ENCODE measurements at places on chromosomes 16 and 17. TPM values are rescaled to one million over a fixed set of nuclear protein-coding genes. Genes with fewer than 3 reads are reported as not detected.

DNA sequence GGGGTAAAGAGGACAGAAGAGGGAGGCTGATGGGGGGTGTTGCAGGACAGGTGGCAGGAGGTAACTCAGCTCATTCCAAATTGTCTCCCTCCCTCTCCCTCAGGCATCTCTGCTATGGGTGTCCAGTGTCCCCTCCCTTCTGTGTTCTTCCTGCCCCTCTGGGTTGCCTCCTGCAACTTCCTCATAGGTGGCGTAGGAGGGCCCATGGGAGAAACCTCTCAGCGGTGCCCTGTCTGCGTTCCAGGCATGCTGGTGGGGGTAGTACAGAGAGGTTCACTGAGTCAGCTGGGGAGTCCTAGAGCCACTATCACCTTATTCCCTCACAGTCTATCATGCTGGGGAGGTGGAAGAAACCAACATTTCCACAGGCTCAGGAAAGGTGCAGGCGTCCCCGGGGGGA is 14.7 kb upstream of the ODF4 start:
- H3K4me1 ChIP-seq, result no peaks in the 10 kb centered on the region
- DNase-seq, result no peak
- H3K4me3 ChIP-seq, result no peak overlapping the region
- no peaks in the 10 kb centered on the region for H3K27me3 ChIP-seq
- H3K27ac ChIP-seq, result no peak overlapping the region

DNA sequence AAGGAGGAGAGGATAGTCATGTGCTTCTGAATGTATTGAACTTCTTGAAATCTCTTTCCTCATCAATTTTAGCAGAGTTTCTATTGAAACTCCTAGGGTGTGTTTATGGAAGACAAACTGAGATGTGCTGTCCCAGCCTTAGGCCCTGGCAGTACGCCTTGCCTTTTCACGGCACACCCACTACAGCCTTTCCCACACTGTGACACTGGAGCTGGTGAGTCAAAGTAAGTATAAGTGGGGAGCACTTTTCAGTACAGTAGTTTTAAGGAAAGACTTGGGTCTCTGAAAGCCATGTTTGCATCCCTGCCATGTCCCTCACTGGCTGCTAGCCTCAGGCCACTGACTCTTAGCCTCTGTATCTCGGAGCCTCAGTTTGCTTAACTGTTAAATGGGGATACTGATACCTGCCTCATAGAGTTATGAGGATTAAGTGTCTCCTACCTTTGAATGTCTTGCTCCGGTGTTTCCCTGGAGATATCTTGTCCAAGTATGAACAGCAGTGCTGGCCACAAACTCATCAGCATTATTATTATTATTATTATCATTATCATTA is 144.7 kb upstream of the CRHR1 start:
- no peaks in the 10 kb centered on the region for H3K4me1 ChIP-seq
- H3K36me3 ChIP-seq, result peaks cover 35% of the 10 kb centered on the region
- H3K4me3 ChIP-seq, result no peak overlapping the region
- no peak for DNase-seq
- no peaks in the 10 kb centered on the region for H3K27me3 ChIP-seq

DNA sequence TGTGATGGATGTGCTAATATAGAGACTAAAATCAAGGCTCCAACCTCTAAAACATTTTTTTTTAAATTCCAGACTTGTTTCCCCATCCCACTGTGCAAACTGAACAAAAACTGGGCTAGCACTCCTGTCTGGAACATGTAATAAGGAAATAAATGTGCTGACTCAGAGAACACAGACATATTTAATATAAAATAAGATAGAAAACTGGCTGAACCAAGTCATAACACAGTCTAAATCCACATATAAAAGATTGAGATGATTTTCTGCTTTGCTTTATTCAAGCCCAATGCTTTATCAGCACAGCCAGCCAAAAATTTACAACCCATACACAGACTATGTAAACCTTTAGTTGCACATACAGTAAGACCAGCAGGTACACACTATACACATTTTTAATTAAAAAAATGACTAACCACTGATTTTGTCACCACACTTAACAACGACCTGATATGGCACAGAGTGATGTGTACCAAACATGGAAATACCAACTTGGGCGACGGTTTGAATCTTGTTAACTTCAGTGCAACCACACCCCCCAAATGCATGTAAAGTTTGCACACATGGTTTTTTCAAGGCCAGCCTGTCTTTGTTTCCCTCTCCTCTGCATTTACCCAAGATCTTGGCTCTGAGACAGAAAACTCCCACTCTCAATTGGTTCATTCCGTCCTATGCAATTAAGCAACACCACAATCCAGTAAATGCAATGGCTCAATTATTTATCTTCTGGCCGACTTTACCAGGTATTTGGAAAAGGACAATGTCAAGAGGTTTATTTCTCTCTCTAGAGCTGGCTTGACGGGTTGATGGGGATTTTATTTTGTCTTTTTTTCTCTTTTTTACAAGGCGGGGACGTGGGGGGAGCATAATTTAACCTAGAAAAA is 1.2 kb downstream of the STAT3 start:
- peaks cover 4% of the 10 kb centered on the region for H3K36me3 ChIP-seq
- H3K4me3 ChIP-seq, result peak overlapping the region; percentile 98
- no peaks in the 10 kb centered on the region for H3K27me3 ChIP-seq

The WNT9B gene
- 0.77 TPM for total RNA-seq

The KRTAP4-4 gene
- not detected for total RNA-seq

The MT1G gene
- total RNA-seq, result 23.4 TPM

Data from H9 (cell line).